ENCODE measurements at places on chromosomes 5 and 9. TPM values are rescaled to one million over a fixed set of nuclear protein-coding genes. Genes with fewer than 3 reads are reported as not detected.
A peak's percentile ranks its signal among the peaks of the same experiment; 100 is the strongest.

Gene CEL
- 3.8 TPM for total RNA-seq

Gene WDR38
- not detected for total RNA-seq

Gene TSSK1B
- 0.54 TPM for total RNA-seq

Gene DBH
- total RNA-seq = 1.8 TPM

- DNase-seq = no peak
Measured at GRCh38 chr9:23842565-23843129, 16.6 kb upstream of the ELAVL2 start.

DNA sequence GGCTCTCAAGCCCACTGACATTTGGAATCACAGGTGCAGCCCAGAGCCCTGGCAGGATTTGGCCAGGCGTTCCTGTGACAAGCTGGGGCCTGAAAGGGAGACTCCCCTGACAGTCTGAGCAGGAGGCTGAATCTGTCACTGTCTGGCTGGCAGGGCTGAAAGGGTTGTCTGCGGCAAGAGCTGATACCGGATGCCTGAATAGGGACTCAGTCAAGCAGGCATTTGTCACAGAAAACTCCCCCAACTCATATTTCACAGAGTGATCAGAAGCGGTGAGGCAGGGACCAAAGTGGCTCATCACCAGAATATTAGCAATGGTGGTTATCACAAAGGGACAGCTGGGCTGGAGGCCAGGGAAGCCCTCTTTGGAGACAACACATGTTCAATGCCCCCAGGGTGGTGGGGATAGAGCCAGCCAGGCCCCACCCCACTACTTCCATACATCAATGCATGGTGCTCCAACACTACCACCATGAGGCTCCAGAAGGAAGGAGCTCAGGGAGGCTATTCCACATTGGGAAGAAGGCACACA lies 295.5 kb downstream of the DTWD2 start:
- DNase-seq = peak; percentile 66

GRCh38 chr5:115850744-115851416 lies 9.1 kb downstream of the AP3S1 start:
- no peak for DNase-seq

GRCh38 chr5:174327317-174327864 lies 281.9 kb downstream of the NSG2 start:
- peak; percentile 91 for DNase-seq

- DNase-seq = peak; percentile 28
Measured at GRCh38 chr5:150286820-150287219, 2.8 kb downstream of the CAMK2A start.

- no peak for DNase-seq
Measured at GRCh38 chr5:133730346-133730745, 118.0 kb upstream of the FSTL4 start.

- DNase-seq = no peak
Measured at GRCh38 chr9:105632807-105633206, 29.4 kb upstream of the TAL2 start.

DNA sequence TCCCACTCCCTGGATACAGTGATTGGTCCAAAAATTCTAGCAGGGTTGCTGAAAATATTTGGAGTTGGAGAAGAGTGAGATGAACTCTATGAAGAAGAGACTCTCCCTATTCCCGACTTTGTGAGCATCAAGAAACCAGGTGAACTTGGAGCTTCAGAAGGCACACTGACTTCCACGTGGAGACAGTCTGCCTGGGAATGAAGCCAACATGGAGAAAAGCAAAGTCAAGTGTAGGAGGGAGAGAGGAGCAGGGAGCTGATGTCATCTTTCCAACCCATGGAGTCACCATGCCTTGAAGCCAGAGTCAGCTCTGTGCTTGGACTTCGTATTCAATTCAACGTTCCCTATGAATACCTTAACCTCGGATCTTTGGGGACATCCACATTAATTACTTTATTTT lies 125.1 kb downstream of the NPR3 start:
- no peak for DNase-seq

- DNase-seq = no peak
Measured at GRCh38 chr5:65261499-65261898, 220.2 kb downstream of the ADAMTS6 start.

- no peak for DNase-seq
Measured at GRCh38 chr5:143592648-143593047, 189.2 kb upstream of the NR3C1 start.

DNA sequence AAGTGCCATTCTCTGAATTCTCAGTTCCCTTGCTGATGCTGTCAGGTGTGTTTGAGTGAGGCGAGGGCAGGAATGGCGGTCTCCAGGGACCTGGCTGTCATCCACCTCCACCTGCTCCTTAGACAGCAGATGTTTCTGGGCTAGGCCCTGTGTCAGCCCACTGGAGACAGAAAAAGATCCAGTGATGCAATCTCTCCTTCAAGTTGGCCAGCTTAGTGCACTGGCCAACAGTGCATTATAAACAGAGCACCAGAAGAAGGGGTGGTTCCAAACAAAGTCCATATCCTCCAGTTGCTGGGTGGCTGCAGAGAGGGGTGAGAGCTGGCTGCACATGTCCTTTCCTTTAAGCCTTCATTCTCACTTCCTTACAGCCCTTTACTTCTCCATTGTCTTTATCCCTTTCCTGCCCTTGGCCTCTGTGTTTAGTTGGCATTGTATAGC lies 26.5 kb downstream of the NANS start:
- DNase-seq = no peak

DNA sequence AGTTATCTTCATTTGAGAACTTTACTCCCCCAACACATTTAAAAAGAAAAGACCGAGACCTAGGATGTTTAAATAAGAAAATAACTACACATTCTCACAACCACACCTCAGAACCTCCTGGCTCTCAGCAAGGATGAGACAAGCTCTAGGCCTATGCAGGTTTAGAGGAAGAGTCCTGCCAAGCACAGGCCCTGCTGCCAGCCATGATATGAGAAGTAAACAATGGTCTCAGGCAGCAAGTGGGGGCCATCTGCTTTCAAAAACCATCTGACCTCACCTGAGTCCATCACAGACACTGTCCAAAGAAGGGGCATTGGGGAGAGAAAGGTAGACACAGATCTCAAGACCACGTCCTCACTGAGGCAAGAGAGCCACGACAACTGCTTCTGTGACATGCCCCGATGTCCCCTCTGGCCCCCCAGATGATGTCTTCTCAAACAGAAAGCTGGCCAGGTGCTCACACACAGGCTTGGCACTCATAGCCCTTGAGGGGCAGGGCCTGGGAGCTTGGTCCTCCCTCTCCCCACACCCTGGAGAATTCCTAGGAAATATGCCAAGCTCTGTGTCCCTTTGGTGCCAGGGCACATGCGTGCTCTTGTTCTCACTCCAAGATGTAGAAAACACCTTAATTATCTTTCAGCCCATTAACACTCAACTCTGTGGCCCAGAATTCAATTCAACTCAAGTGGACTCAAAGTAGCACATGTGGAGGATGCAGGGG lies 150.4 kb downstream of the FSTL4 start:
- DNase-seq = no peak

- DNase-seq = no peak
Measured at GRCh38 chr9:110543631-110544051, 35.9 kb downstream of the SVEP1 start.
